ENCODE measurements at places on chromosomes 12 and 14.

GRCh38 chr12:127257366-127257935 is 1009.5 kb upstream of the TMEM132C start:
- DNase-seq = no peak
- no peaks in the 10 kb centered on the region for H3K36me3 ChIP-seq
- H3K27ac ChIP-seq = no peak overlapping the region
- H3K4me1 ChIP-seq = no peaks in the 10 kb centered on the region
- no peaks in the 10 kb centered on the region for H3K27me3 ChIP-seq

- DNase-seq = no peak
- H3K4me1 ChIP-seq = peaks cover 24% of the 10 kb centered on the region
- H3K4me3 ChIP-seq = no peak overlapping the region
- H3K27ac ChIP-seq = peak overlapping the region; percentile 85
- H3K36me3 ChIP-seq = peaks cover 10% of the 10 kb centered on the region
These were observed 27.5 kb downstream of the APOBEC1 start for GRCh38 chr12:7638064-7638759.

DNA sequence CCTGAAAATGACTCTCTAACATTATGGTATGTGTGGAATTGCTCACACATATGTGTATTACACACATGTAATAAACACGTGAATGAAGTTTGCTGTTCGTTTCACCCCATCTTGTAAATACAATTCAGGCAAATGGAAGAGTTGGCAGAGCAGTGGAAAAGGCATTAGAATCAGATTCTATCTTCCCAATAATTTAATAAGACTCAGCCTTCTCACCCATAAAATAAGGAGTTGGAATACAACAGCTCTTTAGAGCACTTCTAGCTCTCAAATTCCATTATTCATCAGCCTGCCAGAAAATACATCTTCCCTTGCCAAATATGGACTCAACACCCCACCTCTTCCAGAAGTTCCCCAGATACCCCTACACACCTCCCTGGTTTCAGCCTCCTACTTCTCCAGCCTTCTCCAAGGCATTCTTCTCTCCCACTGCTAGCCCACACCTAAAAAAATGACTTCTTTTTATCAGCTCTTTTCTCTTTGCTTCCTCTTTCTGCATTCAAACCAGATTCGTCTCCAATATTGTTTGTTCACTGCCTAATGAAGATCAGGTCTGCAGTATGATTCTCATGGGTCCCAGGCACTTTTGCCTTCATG is 66.2 kb upstream of the DYRK2 start:
- H3K4me1 ChIP-seq = peaks cover 54% of the 10 kb centered on the region
- no peak overlapping the region for H3K4me3 ChIP-seq
- no peaks in the 10 kb centered on the region for H3K27me3 ChIP-seq
- H3K36me3 ChIP-seq = no peaks in the 10 kb centered on the region

DNA sequence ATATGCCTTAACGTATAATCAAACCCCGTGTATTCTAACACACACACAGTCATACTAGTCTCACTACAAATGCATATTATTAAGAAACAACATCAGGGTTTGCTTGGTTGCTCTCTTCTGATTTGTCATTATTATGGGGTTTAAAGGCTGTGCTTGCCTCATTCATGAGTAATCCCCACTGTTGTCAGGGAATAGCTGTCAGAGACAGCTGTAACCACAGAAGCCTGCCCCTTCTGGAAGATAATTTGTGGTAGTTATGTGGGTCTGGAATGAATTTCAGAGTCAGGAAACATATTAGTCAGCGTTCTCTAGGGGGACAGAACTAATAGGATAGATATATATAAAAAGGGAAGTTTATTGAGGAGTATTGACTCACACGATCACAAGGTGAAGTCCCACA is 456.9 kb upstream of the TMEM132C start:
- no peaks in the 10 kb centered on the region for H3K27me3 ChIP-seq
- no peaks in the 10 kb centered on the region for H3K36me3 ChIP-seq
- no peak for DNase-seq
- H3K27ac ChIP-seq = no peak overlapping the region
- no peak overlapping the region for H3K4me3 ChIP-seq

DNA sequence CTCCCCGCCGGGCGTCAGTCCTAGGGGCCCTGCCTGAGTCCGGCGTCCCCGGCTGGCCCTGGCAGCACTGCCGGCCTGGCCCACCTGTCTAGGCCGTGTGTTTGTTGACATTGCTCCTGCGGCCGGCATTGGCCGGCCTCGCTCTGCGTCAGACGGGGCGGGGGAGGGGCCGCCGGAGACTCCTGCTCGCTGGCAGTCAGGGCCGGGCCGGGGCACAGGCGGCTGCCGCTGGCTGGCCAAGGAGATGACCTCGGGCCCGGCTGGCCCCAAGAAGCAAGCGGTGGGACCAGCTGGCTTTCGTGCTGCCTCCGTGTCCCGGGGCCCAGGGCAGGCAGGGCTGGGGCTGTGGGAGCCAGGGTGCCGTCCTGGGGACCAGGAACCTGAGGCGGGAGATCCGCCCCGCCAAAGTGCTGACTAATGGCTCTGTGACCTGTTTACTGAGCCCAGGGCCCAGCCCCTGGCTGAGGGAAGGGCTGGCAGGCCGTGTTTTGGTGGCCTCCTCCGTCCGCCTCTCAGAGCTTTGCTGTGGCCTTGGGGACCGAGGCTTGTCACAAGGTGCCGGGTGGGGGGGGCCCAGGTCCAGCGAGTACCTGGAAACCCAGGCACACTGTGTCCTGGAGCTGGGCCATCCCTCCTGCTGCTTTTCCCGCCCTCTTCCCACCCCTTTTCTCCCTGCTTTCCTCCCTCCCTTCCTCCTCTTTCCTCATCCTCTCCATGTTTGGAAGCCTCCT is 1.8 kb downstream of the ULK1 start:
- peak overlapping the region; percentile 87 for H3K27ac ChIP-seq
- peaks cover 18% of the 10 kb centered on the region for H3K4me1 ChIP-seq
- peak overlapping the region; percentile 86 for H3K4me3 ChIP-seq
- peaks cover 13% of the 10 kb centered on the region for H3K36me3 ChIP-seq
- no peaks in the 10 kb centered on the region for H3K27me3 ChIP-seq
- DNase-seq = peak; percentile 40

GRCh38 chr14:24436355-24437019 is 6.1 kb downstream of the SDR39U1 start:
- peak overlapping the region; percentile 14 for H3K4me3 ChIP-seq
- peaks cover 36% of the 10 kb centered on the region for H3K4me1 ChIP-seq
- peak overlapping the region; percentile 31 for H3K27ac ChIP-seq
- peak; percentile 44 for DNase-seq

GRCh38 chr12:88029093-88029665 is at the start of gene C12orf50:
TSS of gene C12orf50 (minus strand) at chr12:88029401. CDS start at chr12:88026962, 2,439 bp downstream.
- H3K4me3 ChIP-seq = no peak within 1 kb of the TSS
- no peak for DNase-seq
- no peaks in the 10 kb centered on the region for H3K4me1 ChIP-seq

GRCh38 chr14:68626386-68626785 is 166.5 kb downstream of the ZFP36L1 start:
- DNase-seq = no peak
- peaks cover 4% of the 10 kb centered on the region for H3K36me3 ChIP-seq
- H3K27ac ChIP-seq = no peak overlapping the region
- no peaks in the 10 kb centered on the region for H3K27me3 ChIP-seq

- no peak for DNase-seq
- H3K4me3 ChIP-seq = no peak overlapping the region
- no peaks in the 10 kb centered on the region for H3K4me1 ChIP-seq
- no peaks in the 10 kb centered on the region for H3K27me3 ChIP-seq
- no peaks in the 10 kb centered on the region for H3K36me3 ChIP-seq
- no peak overlapping the region for H3K27ac ChIP-seq
These were observed 80.4 kb downstream of the PDE3A start for GRCh38 chr12:20448781-20449180.

- H3K36me3 ChIP-seq = no peaks in the 10 kb centered on the region
- no peaks in the 10 kb centered on the region for H3K4me1 ChIP-seq
- no peak overlapping the region for H3K4me3 ChIP-seq
- peaks cover 10% of the 10 kb centered on the region for H3K27me3 ChIP-seq
- H3K27ac ChIP-seq = no peak overlapping the region
- DNase-seq = no peak
These were observed 21.3 kb downstream of the RERG start for GRCh38 chr12:15199930-15200329.

DNA sequence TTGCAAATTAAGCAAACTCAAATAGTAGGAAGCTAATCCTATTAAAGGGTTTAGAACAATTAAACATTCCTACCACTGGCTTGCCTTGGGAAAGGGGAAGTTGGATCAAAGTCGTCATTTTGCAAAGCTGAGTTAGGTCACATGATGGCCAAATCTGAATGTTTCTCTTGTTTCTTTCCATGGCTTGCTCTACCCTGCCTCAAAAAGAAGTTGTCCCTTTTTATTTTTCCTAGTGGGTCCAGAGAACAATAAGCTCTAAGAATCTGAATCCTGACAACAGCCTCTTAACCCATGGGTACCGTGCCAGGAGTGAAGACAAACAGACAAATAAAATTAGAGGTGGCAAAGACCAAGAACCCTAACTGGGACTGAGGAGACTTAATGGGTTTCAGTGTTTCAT is 26.2 kb upstream of the NPFF start:
- no peak overlapping the region for H3K27ac ChIP-seq
- H3K4me3 ChIP-seq = no peak overlapping the region
- no peaks in the 10 kb centered on the region for H3K4me1 ChIP-seq
- no peak for DNase-seq

- H3K4me3 ChIP-seq = no peak overlapping the region
- H3K27me3 ChIP-seq = peaks cover 28% of the 10 kb centered on the region
- H3K4me1 ChIP-seq = no peaks in the 10 kb centered on the region
- DNase-seq = no peak
- H3K27ac ChIP-seq = no peak overlapping the region
These were observed 66.2 kb upstream of the DLK1 start for GRCh38 chr14:100660498-100660881.

DNA sequence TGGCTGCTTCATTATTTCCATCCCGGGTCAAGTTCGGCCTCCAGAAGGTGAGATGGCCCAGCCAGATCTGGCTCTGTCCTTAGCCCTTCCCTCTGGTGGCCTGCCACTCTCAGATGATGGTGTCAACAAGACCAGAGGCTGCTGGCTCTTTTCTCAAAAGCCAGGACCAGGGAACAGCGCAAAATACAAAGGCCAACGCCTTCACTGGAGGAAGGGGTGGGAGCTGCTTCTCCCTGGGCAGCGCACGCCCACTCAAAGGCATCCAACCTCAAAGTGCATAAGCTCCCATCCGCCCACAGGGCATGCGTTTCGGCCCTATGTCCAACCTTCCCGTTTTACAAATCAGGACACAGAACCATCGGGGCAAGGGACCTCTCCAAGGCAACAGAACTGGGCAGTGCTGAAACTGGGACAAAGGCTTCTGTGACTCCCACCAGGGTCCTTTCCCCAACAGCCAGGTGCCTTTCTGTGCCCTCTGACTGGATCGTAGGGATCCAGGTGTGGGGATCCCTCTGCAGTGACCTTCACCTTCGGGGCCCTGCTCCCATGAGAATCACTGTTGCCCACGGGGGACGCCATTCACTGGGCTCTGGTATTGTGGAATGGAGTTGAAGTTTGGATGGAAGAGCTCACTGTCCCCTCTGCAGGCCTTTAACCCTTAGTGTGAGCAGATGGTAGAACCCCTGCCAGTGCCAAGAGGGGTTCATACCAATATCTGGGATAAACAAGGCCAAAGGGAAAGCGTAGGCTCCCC is 76.8 kb downstream of the NINJ2 start:
- H3K36me3 ChIP-seq = peaks cover 2% of the 10 kb centered on the region
- DNase-seq = no peak
- H3K27me3 ChIP-seq = no peaks in the 10 kb centered on the region
- no peak overlapping the region for H3K4me3 ChIP-seq

DNA sequence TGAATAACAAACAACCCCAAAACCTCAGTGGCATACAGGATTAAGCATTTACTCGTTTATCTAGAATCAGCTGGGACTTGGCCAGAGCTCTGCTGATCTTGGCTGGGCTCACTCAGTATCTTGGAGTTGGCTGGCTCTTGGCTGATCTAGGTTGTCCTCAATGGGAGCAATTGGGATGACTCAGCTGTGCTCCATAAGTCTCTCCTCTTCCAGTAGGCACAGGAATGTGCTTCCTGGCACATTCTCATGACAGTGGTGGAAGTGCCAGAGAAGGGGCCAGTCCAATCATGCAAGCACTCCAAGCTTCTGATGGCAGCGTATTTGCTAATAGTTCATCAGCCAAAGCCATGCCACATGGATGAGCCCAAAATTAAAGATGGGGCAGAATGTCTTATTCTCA is 41.7 kb upstream of the ANO4 start:
- H3K27me3 ChIP-seq = no peaks in the 10 kb centered on the region
- H3K4me1 ChIP-seq = no peaks in the 10 kb centered on the region
- no peak for DNase-seq
- H3K36me3 ChIP-seq = no peaks in the 10 kb centered on the region
- H3K27ac ChIP-seq = no peak overlapping the region

DNA sequence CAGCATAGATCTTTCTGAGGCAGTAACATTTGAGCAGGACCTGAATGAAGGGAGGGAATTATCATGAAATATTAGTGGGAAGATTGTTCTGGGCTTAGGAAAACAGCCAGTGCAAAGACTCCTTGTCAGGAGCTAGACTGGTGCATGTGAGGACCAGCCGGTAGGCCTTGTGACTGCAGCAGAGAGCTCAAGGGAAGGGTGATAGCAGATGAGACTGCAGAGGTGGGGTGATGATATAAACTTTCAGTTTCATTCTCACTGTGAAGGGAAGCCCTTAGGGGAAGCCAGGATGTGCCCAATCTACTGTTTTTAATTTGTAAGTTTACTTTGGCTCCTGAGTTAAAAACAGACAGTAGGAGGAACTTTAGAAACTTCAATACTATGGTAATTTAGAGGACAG is 12.4 kb downstream of the IL22 start:
- no peaks in the 10 kb centered on the region for H3K36me3 ChIP-seq
- H3K4me1 ChIP-seq = peaks cover 33% of the 10 kb centered on the region
- H3K27me3 ChIP-seq = peaks cover under 1% of the 10 kb centered on the region
- peak overlapping the region; percentile 94 for H3K27ac ChIP-seq
- peak; percentile 19 for DNase-seq
- H3K4me3 ChIP-seq = peak overlapping the region; percentile 71

DNA sequence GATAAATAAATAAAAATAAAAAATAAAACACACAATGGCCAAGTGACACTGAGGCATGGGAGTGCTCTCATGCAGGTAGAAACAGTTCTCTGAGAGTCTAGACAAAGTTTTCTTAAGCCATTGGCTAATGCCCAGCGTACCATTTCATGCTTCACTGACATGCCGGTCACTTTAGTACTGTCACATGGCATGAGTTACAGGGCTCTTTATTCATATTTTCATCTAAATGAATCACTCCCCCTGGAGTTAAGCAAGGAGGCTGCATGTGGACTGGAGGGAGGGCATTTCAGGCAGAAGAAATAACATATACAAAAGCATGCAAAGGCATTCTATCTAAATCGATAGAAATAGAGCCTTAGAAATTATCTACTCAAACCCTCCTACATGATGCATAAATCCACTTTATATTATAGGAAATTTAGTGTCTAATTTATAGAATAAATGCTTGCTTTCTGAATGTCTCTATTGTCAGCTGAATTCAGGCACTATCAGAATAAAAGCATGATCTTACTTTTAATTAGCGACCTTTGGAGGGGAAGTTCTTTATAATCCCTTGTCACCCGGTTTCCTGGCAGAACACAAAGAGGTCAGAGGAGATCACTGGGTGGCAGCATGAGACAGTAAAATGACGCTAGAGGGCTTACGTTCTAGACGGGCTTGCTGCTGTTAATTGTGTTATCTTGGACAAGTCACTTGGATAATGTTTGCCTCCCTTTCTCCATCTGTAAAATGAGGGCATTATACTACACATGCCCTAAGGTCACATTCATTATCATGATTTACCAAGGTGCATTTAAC is 17.5 kb downstream of the DYRK4 start:
- H3K27me3 ChIP-seq = peaks cover 45% of the 10 kb centered on the region
- no peak overlapping the region for H3K27ac ChIP-seq
- DNase-seq = no peak

- no peaks in the 10 kb centered on the region for H3K27me3 ChIP-seq
- H3K27ac ChIP-seq = no peak overlapping the region
- DNase-seq = no peak
- H3K36me3 ChIP-seq = no peaks in the 10 kb centered on the region
These were observed 123.9 kb downstream of the SLC16A7 start for GRCh38 chr12:59719701-59720100.

Measured in effector memory CD8-positive, alpha-beta T cell (primary cell).